ENCODE measurements at places on chromosomes 6 and 20.

GRCh38 chr6:95352064-95352795 lies 225.1 kb upstream of the MANEA start:
- peak; percentile 13 for DNase-seq

DNA sequence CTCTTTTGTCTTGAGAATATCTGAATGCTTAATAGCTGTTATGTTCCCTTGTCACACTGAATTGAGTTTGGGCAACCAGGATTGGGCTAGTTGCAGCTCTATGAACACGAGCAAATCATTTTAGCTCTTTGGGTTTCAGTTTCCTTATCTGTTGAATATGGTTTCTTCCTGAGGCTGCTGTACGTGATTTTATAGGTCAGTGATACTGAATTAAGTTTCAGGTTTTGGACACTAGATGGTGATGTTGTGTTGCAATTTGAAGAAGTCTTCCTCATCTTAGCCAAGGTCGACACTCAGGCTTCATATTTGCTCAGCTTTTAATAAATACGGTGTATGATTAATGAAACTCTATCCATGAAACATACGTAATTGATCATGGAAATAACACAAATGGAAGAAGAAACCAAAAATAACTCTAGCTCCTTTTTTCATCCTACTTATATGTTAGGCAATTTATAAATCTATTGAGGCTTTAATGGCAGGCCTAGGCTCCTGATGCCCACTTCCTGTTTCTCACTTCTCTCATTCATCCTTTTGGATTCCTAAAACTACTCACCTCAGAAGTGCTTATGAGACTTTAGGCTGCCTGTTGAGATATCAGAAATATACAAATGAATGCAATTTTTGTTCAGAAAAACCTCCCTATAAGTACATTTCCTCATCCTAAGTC lies 354.1 kb upstream of the MAP3K7 start:
- peak; percentile 61 for DNase-seq

- peak; percentile 99 for DNase-seq
Measured at GRCh38 chr6:42710316-42710715, 12.1 kb downstream of the PRPH2 start.

DNA sequence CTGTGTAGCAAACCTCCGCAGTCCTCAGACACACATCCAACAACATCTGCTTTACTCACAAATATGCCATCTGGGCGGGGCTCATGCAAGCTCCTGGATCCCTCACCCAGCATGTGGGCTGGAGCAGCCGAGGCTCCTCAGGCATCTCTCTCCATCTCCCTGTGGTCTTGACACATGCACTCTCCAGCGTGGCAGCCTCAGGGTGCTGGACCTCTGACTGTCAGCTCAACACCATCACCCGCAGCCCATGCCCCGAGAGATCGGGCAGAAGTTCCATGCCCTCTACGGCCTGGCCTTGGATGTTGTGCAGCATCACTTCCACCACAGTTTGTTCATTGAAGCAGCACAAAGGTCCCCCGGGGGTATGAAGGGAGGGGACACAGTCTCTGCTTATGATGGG lies 32.6 kb upstream of the CD93 start:
- DNase-seq = no peak

DNA sequence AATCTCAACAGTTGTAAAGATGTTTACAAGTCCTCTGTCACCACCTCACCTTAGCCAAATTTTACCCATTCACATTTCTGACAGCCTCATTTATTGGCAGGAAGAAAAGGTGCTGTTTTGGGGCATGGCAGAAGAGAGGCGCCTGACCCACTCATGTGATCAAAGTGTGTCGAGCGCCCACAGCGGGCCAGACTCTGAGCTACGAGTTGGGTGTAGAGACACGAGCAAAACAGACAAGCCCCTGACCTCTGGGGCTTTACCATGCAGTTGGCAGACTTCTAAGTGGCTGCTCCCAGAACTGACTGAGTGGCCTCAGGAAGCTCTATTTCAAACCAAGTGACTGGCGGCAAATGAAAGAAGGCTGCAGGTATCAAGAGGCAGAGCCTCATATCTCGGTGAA lies 167.0 kb downstream of the SOBP start:
- DNase-seq = no peak

DNA sequence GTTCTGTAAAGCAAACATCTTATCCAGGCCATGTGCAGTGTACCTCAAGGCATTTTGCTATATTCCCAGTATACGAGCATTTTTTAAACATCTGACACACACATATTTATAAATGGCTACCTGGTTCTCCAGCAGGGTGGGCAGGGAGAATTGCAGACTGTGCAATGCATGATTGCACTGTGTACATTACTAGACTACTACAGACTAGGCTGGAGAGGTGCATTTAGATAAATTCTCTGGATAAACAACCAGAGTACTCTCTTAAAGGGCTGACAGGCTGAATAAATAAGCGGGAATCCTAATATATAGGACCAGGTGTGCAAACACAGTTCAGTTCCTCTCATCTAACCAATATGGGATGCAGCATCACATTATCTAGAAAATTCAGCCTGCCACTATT lies 428.3 kb upstream of the ARID1B start:
- DNase-seq = no peak

GRCh38 chr6:69867639-69867976 lies 1.3 kb downstream of the COL19A1 start:
- peak; percentile 69 for DNase-seq

DNA sequence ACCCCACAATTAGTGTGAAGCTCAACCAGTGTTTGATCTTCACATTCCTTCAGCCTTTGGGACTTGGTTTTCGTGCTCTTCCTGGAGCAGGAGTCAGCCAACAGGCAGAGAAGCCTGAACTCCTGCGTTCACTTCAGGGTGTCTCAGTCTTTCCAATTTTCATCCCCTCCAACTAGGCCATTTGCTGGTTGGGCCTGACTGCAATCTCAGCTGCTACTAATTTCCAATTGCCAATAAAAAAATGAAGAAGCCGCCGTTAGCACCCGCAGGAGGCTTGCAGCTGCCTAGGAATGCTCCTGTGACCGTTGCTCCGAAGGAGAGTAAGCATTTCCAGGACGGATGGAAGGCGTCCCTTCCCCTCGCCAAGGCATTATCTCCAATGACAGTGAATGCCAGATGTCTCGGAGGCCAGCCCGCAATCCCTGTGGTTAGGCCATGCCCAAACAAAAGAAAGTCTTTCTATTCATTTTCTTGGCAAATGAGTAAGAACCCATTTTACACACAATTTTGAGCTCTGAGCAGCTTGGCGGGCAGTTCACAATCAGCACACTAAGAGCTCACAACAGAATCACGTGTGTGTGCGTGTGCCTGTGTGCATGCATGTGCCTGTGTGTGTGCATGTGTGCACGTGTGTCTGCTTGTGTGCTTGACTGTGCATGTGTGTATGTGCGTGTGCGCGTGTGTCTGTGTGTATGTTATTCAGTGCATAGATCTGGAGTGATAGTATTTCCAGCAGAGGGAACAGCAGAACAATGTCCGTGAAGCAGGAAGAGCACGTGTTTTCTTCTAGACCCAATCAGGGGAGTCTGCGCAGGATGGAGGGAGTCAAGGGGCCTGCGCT lies 301.2 kb downstream of the SMOC2 start:
- DNase-seq = no peak

GRCh38 chr6:147223736-147224135 lies 19.5 kb downstream of the STXBP5 start:
- no peak for DNase-seq
